ENCODE measurements at places on chromosomes 2 and 18.
A peak's percentile ranks its signal among the peaks of the same experiment; 100 is the strongest.

- DNase-seq: no peak
Observed at GRCh38 chr2:235570966-235571692, 77.3 kb downstream of the AGAP1 start.

DNA sequence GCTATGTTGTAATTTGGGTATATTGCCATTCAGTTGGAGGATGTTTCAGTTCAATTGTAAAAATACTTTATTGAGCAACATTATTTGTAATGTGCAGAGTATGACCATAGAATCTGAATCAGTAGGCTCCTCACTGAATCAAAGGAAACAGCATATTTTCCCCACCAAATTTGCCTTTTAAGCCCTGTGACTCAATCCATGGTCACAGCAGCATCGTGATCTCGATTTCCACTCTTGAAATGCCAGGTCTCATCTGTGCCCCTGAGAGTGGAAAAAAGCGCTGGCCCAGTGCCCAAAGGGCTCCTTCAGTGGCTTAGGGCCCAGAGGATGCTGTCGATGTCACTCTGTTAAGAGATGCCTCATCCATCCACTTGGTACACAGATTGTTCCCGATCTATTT is 57.5 kb downstream of the FHOD3 start:
- no peak for DNase-seq

GRCh38 chr18:62258616-62259015 is 66.5 kb upstream of the TNFRSF11A start:
- no peak for DNase-seq

GRCh38 chr2:128379021-128380015 is 60.6 kb upstream of the HS6ST1 start:
- DNase-seq: peak; percentile 82

DNA sequence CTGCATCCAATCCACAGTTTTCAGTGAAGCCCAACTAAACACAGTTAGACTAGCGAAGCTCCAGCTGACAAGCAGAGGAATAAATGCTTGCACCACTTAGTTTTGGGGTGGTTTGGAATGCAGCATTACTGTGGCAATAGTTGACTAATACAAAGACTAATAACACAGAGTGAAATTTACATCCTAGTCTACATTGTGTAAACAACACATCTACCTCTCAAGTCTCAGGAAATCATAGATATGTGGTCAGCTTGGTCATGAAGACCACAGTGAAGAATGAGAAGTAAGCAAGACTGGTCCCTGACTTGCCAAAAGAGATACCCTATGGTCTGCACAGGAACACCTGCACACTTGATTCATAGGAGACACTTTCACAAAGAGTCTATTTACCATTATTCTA is 155.1 kb upstream of the TANK start:
- DNase-seq: no peak

GRCh38 chr2:115414466-115414865 is 972.0 kb downstream of the DPP10 start:
- DNase-seq: no peak

- no peak for DNase-seq
Observed at GRCh38 chr18:35322486-35323458, 21.4 kb downstream of the ZNF24 start.

DNA sequence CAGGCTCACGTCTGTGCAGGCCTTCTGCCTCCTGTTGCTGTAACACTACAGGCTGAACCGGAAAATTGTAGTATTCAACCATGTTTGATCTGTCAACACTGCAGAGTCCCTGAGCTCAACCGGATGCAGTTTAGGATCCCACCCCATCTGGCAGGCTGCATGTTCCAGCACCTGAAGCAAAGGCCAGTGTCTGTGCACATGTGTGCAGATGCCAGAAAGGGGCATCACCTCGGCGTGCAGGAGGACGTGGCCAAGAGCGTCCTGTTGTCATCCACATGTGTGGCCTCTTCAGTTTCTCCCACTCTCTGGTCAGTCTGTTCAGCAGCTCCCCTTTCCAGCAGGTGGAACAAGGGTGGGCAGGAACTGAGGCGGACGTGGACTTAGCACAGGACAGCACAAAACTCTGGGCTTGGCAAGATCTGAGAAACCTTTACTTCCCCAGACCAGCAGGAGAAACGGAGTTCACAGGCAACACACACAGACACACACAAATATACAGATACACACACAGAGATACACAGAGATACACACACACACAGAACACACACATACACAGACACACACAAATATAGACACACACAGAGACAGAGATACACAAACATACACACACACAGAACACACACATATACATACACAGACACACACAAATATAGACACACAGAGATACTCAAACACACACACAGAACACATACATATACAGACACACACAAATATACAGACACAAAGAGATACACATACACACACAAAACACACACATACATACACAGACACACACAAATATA is 111.3 kb downstream of the NDUFA10 start:
- peak; percentile 23 for DNase-seq

GRCh38 chr18:34543945-34544344 is 166.2 kb upstream of the DTNA start:
- no peak for DNase-seq

GRCh38 chr18:30991397-30991796 is 51.1 kb downstream of the DSC3 start:
- no peak for DNase-seq

DNA sequence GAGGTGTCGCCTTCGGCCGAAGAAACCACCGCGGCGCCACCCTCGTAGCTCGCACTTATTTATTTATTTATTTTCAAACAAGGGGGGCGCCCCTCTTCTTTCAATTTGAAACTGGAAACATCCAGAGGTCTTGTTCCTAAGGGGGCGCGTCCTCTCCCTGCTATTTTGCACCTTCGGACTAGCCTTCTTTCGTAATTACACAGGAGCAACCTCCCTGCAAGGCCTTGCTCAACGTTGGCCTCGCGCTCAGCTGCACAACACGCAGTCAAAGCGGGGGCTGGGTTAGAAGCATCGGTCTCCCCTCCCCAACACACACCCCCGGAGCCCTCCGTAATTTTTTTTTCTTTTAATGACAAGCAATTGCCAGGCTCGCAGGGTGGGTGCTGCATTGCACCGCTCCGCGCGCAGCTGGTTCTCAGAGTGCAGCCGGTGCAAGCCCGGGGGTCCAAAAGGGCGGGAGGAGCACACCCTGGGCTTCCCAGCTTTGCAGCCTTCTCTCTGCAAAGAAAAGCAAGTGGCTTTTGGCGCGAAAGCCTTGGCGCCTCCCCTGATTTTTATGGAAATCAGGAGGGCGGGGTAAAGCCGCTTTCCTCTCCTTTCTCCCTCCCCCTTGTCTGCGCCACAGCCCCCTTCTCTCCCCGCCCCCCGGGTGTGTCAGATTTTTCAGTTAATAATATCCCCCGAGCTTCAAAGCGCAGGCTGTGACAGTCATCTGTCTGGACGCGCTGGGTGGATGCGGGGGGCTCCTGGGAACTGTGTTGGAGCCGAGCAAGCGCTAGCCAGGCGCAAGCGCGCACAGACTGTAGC is at the start of gene MYCN:
MYCN (plus strand) TSS at position 697 of the 807 bp plus-strand sequence. CDS start 1,515 bp downstream, outside the sequence.
- peak; percentile 84 for DNase-seq

DNA sequence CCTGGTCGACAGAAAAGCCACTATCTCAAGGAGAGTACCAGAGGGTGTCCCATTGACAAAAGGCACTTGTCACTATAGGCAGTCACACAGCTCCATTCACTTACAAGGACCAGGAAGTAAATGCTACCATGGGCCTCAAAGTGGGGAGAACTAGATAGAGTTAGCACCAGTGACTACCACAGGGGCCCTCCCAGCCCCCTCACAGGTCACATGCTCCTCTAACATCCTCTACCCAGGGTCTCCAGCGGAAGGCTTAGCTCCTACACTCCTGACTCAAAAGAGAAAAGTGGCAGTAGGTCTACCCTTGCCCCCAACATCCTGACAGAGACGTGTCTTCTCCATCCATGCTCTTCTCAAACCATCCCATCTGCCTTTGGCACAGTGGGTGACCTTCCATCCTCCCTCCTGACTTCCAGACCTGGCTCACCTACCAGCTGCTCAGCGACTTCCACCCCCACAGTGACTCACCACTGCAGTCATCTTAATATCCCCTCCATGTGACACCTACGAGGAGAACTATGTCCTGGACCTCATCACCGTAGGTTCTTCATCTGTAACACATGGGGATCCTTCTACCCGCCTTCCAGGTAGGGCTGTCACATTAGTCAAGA is 5.6 kb upstream of the DNMT3A start:
- no peak for DNase-seq

DNA sequence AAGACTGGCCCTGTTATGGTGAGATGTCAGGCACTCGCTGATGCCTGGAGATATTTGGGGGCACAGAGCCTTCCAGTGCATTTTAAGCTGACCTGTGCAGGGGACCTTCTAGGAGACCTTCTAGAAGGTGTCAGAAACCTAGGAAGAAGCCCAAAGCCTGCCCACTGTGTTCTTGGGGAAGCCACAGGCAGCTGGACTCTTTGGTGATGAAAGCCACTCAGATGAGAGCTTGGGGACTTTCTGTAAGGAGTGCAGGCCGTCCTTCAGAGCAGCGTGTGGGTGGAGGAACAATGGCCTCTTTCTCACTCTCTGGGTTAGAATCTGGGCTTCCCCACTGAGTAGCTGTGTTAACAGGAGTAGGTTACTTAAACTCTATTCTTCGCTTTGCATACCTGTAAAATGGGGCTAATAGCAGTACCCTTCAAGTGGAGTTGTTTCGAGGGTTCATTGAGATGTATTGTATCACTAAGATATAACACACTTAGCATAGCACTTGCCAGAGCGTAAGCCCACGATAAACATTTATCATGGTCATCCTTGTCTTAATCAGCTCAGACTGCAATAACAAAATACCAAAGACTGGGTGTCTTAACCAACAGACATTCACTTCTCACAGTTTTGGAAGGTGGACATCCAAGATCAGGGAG is 322.3 kb upstream of the EPAS1 start:
- DNase-seq: no peak

- no peak for DNase-seq
Observed at GRCh38 chr2:152513681-152514080, 178.7 kb downstream of the FMNL2 start.

DNA sequence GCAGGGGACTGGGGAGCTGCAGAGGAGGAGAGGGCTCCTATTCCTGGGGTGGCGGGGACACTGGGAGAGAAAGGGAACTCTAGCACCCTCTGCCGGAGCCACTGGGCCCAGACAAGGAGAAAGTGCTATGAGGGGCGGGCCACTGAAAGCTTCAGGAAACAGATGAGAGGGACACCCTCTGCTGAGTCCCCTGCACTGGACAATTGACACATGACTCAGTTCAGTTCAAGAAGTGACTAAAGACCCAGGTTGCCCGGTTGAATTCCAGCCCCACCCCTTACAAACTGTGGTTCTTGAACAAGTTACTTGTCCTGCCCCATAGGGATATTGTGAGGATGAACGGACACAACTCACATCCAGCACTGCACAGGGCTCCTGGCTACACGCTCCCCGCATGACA is 5.0 kb downstream of the RUFY4 start:
- DNase-seq: no peak

DNA sequence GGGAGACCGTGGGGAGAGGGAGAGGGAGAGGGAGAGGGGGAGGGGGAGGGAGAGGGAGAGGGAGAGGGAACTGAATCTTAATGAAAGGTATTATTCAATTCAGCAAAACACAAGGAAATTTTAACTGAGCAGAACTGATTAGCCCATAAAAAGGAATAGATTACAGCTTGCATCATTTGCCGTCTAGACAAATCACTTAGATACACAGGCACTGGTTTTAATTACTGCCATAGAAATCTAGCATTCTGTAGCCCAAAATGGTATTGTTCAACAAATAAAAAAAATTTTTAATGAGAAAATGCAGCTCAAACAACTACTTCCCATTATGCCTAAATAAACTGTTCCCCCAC is 7.9 kb upstream of the KCNF1 start:
- DNase-seq: no peak

DNA sequence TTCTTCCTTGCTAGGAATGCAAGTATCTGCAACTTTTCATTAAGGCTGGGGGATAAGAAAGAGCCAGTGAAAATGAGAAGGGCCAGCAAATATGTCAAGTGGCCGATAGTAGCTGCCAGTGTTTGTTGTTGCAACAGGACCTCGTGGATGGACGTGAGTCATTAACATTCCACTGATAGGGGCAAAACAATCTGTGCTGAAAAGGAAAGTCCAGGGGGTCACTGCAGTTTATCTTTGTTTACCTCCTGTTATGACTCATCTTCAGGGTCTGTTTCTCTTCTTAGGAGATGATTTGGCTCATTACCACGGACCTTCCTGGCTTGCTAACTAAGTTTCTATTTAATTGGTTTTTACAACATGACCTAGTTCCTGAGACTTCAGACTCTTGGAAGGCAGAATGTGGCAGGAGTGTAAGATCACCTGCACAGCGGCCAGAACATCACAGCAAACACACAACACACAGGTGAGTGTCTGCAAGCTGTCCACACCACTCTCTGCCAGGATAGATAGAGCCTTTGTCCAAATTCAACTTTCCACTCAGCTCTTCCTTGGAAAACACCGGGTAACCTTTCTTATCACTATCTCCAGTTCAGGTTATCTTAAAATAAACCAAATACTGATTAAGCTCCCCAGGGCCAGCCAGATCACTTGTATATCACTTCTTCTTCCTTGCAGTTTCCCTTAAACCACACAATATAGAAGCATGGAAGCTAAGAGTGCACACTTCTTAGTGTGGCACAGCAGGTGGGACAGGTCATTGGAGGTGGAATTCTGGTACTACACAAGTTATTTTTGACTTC is 157.5 kb upstream of the LMAN1 start:
- no peak for DNase-seq

GRCh38 chr2:69185807-69186206 is 172.8 kb downstream of the ANTXR1 start:
- DNase-seq: no peak

DNA sequence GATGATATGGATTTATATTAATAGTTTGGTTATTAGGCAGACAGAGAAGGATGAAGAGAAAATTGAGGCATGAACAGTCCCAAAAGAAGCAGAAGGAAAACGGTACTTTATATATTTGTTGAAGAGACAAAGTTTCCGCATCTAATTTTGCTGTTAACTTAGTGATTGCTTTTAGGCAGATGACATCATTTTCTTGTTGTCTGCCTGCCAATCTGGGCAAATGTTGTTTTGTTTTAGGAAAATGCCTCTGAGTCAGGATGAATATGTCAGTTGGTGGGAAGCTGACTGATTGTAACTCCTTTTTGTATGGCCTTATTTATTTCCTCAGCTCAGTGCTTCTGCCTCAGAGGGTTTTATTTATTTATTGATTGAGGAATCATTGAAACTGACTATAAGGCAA is 52.5 kb upstream of the CAVIN2 start:
- DNase-seq: no peak

DNA sequence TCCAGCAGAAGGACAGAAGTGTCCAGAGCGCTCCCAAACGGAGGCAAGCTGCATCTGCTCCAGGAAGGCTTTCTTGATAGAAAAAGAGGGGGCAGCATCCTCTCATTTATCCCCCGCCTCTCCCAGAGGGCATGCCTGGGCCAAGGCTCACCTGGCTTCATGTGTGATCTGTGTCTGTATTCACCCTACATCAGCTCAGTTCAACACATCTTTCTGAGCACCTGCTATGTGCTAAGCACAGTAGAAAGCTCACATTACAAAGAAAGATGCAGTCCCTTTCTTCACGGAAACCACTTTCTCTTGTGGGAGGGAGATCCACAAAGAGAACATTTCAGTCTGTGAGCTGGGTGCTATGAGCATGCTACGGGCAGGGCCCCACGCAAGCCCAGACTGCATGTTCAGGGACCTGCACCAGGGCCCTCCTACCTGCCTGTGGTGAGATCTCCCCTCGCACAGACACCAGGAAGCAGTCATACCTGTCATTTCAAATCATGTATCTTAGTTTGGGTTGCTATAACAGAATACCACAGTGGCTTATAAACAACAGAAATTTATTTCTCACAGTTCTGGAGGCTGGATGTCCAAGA is 90.7 kb downstream of the PDCL3 start:
- no peak for DNase-seq
